ENCODE measurements at places on chromosomes 2 and 18. TPM values are rescaled to one million over a fixed set of nuclear protein-coding genes. Genes with fewer than 3 reads are reported as not detected.

SLC9A2 gene
- total RNA-seq: not detected

DNA sequence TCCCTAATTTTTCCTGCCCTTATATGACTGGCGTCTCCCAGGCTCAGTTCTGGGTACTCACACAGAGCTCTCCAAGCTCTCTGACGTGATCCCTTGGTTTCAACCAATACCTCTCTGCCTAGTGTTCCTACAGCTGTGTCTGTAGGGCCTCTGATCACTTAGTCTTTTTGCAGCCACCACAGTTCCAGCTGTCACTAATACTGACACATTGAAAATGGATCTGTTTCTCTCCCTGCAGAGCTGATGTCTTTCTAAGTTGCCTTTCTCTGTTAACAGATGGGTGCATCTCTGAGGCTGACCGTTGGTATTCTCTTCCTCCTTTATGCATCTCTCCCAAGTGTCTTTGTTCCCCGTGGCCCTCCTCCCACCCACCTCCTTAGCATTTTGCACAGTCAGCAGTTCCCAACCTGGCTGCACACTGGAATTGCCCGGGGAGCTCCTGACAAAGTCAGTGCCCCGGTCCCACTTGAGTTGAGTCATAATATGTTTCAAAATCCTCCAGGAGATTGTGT lies 62.5 kb downstream of the CERS6 start:
- DNase-seq: peak; percentile 44

HOXD13 gene
- not detected for total RNA-seq

- no peak for DNase-seq
These were observed 323.4 kb upstream of the THUMPD2 start for GRCh38 chr2:40102447-40102846.

ZNG1B gene
- 36.8 TPM for total RNA-seq

- no peak for DNase-seq
These were observed 42.5 kb downstream of the VRK2 start for GRCh38 chr2:58089081-58089480.
